ENCODE measurements at places on chromosomes 2 and 18. TPM values are rescaled to one million over a fixed set of nuclear protein-coding genes. Genes with fewer than 3 reads are reported as not detected.
A peak's percentile ranks its signal among the peaks of the same experiment; 100 is the strongest.

The TNFAIP6 gene
- total RNA-seq: not detected

- no peak for DNase-seq
- H3K27me3 ChIP-seq: no peaks in the 10 kb centered on the region
- H3K4me1 ChIP-seq: peaks cover 8% of the 10 kb centered on the region
- H3K4me3 ChIP-seq: peak overlapping the region; percentile 46
Observed at GRCh38 chr2:105262651-105263091, 21.1 kb downstream of the GPR45 start.

DNA sequence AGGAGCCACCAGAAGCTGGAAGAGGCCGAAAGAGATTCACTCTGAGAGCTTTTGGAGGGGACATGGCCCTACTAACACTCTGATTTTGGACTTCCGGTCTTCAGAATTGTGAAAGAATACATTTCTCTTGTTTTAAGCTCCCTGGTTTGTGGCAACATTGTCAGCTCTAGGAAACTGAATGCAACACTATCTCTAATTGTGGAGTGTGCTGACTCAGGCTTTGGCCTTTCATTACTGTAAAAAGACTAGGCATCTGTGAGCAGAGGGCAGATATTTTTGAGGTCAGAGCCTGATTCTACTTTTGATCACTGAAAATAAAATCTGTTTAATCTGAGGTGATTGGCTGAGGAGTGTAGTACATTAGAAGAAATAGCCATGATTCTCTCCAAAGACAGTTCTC lies 185.4 kb upstream of the FAM98A start:
- H3K4me1 ChIP-seq: no peaks in the 10 kb centered on the region
- no peak for DNase-seq
- H3K36me3 ChIP-seq: no peaks in the 10 kb centered on the region
- H3K27ac ChIP-seq: no peak overlapping the region
- H3K4me3 ChIP-seq: no peak overlapping the region

- no peak overlapping the region for H3K27ac ChIP-seq
- no peak overlapping the region for H3K4me3 ChIP-seq
- H3K27me3 ChIP-seq: no peaks in the 10 kb centered on the region
- H3K4me1 ChIP-seq: no peaks in the 10 kb centered on the region
Observed at GRCh38 chr18:23077493-23078256, 57.6 kb upstream of the CABLES1 start.

DNA sequence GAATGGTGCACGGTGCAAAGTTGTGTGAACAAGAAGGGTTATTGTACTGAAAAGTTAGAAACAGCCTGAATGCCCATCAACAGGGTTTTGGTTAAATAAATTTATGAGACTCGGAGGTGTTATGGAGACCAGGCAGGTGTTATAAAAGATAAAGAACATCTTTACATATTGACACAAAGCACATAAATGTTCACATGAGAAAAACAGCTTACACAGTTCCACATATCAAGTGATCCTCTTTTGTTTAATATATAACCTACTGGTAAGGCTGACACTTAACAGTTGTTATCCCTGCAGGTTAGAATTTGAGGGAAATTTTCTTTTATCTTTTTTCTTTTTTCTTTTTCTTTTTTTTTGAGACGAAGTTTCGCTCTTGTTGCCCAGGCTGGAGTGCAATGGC lies 20.0 kb upstream of the ARPC2 start:
- no peak overlapping the region for H3K4me3 ChIP-seq
- no peaks in the 10 kb centered on the region for H3K4me1 ChIP-seq
- DNase-seq: no peak
- H3K27ac ChIP-seq: no peak overlapping the region
- peaks cover 5% of the 10 kb centered on the region for H3K36me3 ChIP-seq

GRCh38 chr18:45024357-45025088 lies 343.8 kb downstream of the SETBP1 start:
- H3K4me3 ChIP-seq: no peak overlapping the region
- no peak for DNase-seq
- peaks cover 6% of the 10 kb centered on the region for H3K4me1 ChIP-seq
- no peaks in the 10 kb centered on the region for H3K27me3 ChIP-seq
- H3K27ac ChIP-seq: no peak overlapping the region

DNA sequence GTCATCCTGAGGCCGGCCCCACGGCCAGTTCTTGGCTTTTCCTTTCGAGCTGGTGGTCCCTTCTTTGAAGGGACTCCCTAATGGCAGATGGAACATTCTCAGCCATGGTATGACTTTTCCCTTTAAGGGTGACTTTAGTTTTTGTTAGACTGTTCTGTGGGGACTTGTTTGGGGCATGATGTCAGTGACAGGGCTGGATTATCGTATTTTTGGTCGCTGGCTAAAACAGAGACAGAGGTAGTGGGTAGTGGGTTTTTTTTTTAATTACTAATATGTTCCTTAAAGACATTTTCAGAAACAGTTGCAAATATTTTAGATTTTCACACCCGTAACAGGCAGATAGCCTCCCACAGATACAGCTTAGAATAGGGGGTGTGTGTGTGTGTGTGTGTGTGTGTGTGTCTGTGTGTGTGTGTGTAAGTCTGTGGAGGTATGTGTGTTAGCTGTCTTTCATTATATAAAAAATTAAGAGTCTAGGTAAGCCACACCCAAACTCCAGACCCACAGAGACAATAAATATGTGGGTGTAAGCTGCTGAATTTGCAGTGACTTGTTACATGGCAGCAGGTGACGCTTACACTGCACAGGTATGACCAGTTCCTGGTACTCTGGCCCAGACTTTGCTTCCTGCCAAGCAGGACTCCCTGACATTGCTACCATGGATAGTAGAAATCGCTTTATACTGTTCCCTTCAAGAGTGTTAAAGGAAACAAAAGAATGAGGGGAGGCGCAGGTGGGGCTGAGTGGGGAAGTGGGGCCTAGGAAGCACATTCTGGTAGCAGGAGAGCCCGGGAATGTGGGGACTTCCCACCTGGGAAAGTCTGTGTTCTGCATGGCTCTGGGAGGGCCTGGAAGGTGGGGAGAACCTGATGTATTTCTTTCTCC lies 20.9 kb downstream of the NCK2 start:
- H3K27ac ChIP-seq: peak overlapping the region; percentile 53
- no peaks in the 10 kb centered on the region for H3K27me3 ChIP-seq
- DNase-seq: no peak
- H3K4me3 ChIP-seq: no peak overlapping the region

GRCh38 chr2:239644011-239644410 lies 243.2 kb upstream of the HDAC4 start:
- peaks cover under 1% of the 10 kb centered on the region for H3K36me3 ChIP-seq
- peaks cover 4% of the 10 kb centered on the region for H3K27me3 ChIP-seq
- peak; percentile 49 for DNase-seq
- H3K27ac ChIP-seq: no peak overlapping the region
